ENCODE measurements at places on chromosomes 12 and 14.

DNA sequence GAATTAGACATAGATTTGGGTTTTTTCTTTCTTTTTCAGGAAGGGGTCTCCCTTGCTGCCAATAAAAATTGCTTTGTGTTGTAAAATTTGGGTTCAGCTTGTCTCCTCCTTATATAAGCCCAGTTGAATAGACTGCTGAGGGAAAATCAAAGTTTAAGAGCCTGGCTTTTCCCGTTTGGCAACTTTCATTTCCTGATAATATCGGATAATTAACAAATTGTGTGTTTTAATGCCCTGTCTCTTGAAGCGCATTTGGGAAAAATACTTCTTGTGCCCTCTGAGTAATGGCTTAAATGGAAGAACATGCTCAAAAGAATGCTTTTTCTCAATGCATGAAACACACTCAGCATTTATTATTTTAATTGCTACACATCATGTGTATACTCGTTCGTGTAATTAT, 198.0 kb upstream of the DCN start:
- no peak for DNase-seq

- DNase-seq, result no peak
Measured at GRCh38 chr14:101601606-101602465, 40.5 kb downstream of the DIO3 start.

DNA sequence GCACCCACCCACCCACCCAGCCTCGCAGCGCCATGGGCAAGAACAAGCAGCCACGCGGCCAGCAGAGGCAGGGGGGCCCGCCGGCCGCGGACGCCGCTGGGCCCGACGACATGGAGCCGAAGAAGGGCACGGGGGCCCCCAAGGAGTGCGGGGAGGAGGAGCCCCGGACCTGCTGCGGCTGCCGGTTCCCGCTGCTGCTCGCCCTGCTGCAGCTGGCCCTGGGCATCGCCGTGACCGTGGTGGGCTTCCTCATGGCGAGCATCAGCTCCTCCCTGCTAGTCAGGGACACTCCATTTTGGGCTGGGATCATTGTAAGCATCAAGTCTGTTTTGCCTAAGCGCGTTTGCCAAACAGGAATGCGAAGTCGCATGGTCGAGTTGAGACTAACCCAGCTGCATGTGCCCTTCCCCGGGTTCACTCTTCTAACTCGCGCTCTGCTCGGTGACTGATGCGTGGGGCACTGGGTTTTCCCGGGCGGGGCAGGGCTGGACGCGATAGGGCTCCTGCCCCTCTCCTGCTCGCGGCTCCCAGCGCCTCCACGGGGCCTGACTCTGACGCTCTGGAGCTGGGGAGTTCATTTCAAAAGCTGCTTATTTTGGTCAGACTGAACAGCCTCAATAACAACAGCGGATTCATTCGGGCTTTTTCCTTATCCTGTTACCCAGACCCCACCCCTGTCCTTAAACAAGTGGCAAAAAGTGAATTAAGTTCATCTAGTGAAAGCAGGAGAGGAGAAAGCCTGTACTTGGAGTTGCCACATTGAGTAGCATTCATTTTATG, 458 bp downstream of the SSPN start:
- no peak for DNase-seq

GRCh38 chr12:77179515-77179914, 114.1 kb upstream of the E2F7 start:
- DNase-seq, result no peak

DNA sequence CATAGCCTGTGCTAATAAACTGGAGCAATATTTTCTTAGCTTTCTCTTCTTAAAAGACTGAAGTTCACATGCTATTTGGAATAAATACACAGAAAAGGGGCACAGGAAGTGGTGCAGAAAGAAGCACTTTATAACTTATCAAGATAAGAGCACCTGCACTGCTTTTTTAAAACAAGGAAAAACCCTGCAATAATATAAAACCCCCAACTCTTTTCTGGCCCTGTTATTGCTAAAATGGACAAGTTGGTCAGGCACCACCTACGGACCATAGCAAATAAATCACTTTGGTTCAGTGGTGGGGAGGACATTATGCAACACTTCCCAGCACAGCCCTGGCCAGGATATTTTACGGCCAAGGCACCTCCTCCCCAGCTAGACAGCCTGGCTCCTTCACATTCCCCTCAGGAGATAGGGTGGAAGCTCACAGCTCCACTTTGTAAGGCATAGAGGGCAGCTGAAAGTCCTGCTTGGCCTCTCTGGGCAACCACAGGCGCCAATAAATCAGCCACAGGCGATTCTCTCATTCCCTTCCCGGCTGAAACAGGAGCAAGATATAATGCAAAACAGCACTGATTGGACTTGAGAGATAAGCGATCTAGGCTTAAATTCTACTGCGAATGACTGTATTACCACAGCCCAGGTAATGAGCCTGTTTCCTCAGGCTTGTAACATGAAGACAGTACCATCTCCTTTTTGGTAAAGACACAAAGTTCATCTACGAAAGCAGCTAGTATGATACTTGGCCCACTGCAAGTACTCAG, 2.0 kb downstream of the ZBTB25 start:
- DNase-seq, result no peak

DNA sequence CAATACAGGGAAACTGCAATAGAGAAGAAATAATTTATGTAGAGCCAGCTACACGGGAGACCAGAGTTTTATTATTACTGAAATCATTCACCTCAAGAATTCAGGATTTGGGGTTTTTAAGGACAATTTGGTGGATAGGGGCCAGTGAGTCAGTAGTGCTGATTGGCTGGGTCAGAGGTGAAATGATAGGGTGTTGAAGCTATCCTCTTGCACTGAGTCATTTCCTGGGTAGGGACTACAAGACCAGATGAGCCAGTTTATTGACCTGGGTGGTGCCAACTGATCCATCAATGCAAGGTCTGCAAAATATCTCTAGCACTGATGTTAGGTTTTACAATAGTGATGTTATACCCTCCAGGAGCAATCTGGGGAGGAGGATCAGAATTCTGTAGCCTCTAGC, 486.3 kb downstream of the LRIG3 start:
- no peak for DNase-seq

DNA sequence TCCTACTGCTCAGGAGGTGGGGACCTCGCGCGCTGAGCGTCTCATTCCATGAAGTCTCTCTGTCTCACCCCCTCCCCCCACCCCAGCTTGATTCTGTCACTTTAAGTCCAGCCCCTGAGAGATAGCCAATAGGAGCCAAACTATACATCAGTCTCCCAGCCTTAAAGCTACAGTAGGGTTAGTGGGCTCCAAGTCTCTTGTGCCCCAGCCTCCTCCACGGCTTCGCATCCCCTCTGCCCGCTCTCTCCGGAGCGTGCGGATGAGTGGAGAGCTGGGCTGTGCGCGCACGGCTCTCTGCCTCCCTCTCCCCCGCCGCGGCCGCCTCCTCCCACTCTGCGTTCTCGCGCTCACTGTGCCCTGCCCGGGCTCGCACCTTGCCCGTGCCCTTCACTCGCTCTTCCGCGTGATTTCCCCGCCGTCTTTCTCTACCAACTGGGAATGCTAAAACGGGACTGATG, at the start of gene ESRRB:
Gene ESRRB, plus strand, starts transcription at position 191 of the 458 bp plus-strand sequence. Its CDS starts 265 bp downstream, at position 456.
- DNase-seq, result peak; percentile 27

DNA sequence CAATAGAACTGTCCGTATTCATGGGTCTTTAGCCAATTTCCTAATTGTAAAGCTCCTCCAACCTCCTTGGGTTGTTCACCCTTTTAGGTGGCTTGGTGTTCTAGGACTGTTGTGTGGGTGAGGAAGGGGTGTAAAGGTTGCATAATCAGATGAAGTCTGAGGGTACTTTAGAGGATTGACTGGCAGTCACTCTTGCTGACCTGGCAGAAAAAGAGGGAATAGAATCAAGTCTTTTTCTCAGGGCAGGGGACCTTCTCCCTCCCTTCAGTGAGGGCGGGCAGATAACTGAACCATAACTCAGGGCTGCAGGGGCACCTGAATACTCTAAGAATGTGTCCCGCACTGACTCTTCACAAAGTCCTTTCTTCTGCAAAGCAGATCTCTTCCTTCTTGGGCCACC, 436.2 kb downstream of the CCDC91 start:
- DNase-seq, result no peak

DNA sequence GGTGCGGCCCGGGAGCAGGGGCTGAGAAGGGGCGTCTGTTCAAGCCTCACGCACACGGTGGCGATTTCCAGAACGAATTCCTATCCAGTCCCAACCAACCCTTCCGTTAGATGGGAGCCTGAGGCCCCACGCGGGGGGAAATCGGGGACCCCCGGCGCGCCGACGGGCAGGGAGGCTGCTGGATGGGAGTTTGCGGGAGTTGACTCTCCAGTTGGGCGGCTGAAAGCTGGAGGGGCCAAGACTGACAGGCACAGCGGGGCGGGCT, 9.8 kb downstream of the EXOC3L4 start:
- no peak for DNase-seq

DNA sequence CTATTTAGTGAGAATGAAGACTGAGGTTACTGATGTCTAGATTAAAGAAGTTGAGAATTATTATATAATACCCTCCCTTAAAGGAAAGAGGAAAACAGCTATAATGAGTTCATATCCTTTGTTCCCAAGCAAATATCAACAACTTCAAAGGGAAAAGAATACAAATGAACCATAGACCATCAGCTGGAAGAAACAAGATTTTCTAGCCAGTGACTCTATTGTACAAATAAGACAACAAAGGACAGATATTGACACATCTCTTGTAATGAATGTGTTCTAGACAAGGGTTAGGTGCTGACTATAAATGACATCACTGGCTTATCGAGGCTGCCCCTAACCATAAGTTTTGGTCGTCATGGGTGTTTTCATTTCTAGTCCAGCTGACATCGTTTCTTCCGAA, 48.2 kb downstream of the SLC38A4 start:
- DNase-seq, result no peak

DNA sequence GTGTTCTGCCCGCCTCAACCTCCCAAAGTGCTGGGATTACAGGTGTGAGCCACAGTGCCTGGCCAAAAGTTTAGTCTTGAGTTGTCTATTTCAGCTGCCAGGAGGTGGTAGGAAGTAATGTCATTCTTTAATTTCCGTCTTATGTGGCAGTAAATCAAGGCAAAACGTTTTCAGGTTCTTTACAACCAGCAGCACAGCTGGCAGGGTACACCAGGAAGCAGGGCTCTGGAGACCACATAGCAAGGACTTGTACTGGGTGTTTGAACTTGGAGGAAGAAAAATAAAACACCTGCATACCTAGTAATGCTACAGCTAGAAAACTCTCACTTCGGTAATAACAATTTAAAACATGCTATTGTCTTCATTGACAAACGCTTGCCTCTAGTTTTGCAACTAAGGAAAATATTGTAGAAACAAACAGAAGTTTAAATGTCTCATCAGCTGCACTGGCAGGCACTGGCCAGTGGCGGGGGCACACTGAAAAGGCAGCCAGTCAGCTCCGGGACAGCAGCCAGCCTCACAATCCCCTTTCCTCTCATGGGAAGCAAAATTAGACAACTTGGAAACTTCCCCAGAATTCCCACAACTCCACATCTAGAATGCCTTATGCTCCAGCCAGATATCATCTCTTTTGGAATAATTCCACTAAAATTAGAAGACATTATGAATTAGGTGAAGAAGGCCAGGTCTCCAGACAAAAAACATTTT, 72.2 kb downstream of the CLIP1 start:
- no peak for DNase-seq

- DNase-seq, result no peak
Measured at GRCh38 chr12:6435961-6436715, 8.6 kb upstream of the CD27 start.

GRCh38 chr14:77305696-77306095, 15.0 kb downstream of the POMT2 start:
- DNase-seq, result no peak

- no peak for DNase-seq
Measured at GRCh38 chr14:70064136-70064865, 124.5 kb downstream of the SLC8A3 start.

GRCh38 chr12:105659355-105660075, 329.0 kb downstream of the C12orf75 start:
- no peak for DNase-seq

GRCh38 chr12:124765581-124766489, 97.8 kb downstream of the SCARB1 start:
- no peak for DNase-seq

DNA sequence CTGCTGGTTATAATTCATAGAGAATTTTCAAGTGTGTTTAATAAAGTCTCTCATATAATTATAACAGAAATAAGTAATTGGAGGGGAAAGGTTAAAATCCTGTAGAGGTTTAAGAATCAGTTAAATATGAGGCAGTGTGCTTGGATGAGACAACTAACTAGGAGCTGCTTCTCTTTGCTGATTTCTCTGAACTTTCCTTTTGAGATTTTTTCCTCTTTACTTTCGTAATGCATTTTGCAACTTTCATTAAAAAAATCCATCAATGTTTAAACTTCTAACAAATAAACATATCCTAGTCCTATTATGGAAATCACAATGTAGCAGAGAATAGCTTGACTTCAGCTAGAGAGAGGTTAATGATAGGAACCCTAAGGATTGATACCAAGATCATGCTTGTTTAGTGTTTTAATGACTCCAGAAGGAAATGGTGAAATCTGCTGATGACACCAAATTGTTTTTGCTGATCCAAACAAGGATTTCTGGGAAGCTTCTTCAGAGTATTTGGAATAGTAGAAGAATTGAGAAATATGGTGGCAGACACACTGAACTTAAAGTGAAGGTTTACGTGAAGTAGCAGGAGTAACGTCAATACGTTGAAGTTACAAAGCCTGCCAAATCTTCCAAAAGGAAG, 122.6 kb downstream of the RAD51B start:
- DNase-seq, result no peak

- no peak for DNase-seq
Measured at GRCh38 chr12:21523148-21523547, 2.9 kb upstream of the SPX start.

DNA sequence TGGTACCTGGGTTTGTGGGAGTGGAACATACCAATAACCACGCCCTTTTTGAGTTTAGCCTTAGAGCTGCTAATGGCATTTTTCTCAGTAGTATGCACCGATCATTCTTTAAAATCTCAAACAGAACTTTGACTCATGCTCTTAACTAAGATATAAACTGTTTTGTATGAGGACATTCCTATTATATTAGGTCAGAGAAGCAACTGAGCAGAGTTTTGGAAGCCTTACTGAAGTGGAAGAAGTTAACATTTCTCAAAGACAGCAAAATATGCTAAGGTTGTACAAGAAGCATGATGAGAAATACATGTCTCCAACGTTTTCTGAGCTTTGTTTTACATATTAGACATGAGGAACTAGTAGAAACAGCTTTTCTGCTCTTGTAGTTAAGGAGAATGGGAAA, 819.2 kb downstream of the FSCB start:
- no peak for DNase-seq

DNA sequence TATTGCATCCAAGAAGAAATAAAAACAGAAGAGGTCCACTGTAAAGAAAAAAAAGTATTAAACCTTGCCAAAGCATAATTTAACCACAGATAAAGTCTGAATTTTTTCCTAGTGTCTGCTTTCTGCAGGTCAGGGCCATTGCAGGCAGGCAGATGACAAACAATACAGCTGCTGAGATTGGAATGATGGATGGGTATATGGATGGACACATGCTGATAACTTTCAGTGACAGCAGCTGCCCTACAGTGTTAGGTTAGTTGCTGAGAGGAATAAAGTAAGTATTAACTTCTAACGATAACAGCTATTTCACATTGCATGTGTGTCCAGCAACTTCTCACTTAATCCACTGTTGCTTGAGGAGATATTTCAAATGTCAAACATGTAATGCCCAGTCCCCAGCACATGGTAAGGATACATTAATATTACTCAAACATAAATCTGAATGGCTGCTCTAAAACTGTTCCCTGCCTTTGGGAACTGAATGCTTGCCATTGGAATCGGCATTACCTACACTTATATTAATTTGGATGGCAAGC, 515.3 kb downstream of the RMST start:
- DNase-seq, result no peak

- DNase-seq, result no peak
Measured at GRCh38 chr12:79961411-79961810, 26.5 kb upstream of the PPP1R12A start.

GRCh38 chr12:88300931-88301330, 158.8 kb downstream of the TMTC3 start:
- no peak for DNase-seq
